ENCODE measurements at places on chromosomes 4 and X.

DNA sequence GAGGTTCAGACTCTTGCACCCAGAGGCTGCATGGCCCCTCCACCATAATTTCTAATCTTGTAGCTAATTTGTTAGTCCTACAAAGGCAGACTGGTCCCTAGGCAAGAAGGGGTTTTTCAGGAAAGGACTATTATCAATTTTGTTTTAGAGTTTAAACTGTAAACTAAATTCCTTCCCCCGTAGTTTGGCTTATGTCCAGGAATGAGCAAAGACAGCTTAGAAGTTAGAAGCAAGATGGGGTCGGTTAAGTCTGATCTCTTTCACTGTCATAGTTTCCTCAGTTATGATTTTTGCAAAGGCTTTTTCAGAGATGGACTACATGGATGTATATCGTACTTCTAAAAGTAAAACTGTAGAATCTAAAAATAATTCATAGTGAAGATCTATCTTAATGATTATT, 258.1 kb upstream of the IL1RAPL1 start:
- DNase-seq, result no peak

DNA sequence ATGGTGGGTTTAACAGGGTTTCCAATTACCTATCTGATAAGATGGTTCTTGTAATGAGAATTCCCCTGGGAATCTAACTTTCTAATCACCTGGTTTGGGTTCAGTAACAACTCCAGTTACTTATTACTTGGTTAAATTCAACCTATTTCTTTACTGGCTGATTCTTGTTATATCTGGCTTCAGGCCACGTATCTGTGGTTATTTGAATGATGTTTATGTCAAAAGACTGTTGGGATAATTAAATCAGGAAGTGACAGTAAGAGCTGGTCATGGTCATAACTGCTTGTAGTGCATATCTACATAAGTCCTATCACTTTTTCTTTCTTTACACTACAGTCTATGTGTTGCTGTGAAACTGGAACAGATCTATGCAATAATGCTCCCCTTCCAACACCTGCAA, 108.1 kb downstream of the MID1 start:
- DNase-seq, result no peak

- no peak for DNase-seq
Observed at GRCh38 chr4:126172126-126172525, 857.4 kb downstream of the FAT4 start.

GRCh38 chrX:119529345-119530276, 35.6 kb downstream of the STEEP1 start:
- DNase-seq, result no peak

GRCh38 chr4:105594099-105595010, 41.9 kb downstream of the ARHGEF38 start:
- DNase-seq, result no peak

GRCh38 chrX:10992110-10992509, 119.0 kb upstream of the HCCS start:
- no peak for DNase-seq

DNA sequence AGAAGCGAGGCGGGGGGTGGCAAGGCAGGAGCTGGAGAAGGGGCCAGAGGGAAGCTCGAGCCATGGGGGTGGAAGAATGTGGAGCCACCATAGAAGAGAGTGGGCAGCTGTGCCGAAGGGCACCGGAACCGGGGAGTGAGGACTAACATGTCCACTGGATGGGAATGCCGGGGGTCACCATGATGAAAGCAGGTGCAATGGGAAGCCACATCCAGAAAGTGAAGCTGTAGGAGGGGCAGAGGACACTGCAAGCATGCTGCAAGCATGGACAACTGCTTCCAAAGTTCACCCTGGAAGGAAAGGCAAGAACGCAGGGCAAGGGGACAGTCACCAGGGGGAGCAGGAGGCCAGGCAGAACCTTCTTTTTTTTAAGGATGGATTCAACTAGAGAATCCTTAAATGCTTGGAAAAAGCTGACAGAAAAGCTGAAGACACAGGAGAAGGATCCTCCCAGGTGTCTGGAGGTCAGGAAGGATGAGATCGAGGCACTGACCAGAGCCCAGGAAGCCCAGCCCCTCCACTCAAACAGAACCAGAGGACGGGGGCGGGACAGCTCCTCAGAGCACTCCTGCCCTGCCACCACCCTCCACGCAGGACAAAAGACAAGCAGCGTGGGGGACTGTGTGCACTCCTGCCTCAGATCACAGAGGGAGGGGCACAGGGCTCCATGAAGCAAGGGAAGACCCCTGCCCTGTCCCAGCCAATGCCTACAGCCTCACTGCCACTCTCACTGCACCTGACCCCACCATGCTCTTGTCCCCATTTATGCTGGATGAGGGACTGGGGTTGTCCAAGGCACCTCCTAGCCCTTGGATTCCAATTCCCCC, 169.2 kb downstream of the AFAP1 start:
- DNase-seq, result no peak

GRCh38 chr4:82561786-82562563, at the start of gene TMEM150C:
Gene TMEM150C, minus strand, starts transcription at chr4:82561988. Its CDS starts 57,331 bp downstream, at chr4:82504657.
- DNase-seq, result no peak

DNA sequence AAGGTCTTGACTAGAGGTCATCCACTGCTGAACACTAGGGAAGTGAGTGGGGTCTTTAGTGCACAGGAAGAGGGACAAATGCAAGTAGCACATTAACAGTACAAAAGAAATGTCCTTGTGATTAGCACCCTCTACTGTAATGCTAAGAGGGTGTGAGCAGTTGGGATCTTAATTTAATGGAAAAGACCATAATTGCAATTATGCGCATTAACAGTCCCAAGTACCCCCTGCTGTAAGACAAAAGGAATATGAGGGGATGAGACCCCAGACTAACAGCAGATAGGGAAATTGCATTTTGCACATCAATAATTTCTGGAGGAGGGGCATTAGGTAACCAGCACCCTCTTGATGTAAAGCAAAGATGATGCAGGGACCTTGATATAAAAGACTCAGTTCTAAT, 285.0 kb downstream of the CHIC1 start:
- no peak for DNase-seq

GRCh38 chr4:51906167-51906958, 63.4 kb downstream of the DCUN1D4 start:
- no peak for DNase-seq

- DNase-seq, result no peak
Observed at GRCh38 chr4:41512596-41512995, 25.4 kb upstream of the LIMCH1 start.

GRCh38 chrX:3024176-3024575, 17.1 kb upstream of the ARSF start:
- DNase-seq, result no peak

- DNase-seq, result no peak
Observed at GRCh38 chr4:15144249-15144966, 142.1 kb downstream of the CPEB2 start.

Data from AG04449 (cell line).